Neuronal stem cell (in vitro differentiated cells): ENCODE measurements at places on chromosomes 12 and 14.

- no peak for DNase-seq
These were observed 75.9 kb upstream of the ANO2 start for GRCh38 chr12:6020930-6021329.

DNA sequence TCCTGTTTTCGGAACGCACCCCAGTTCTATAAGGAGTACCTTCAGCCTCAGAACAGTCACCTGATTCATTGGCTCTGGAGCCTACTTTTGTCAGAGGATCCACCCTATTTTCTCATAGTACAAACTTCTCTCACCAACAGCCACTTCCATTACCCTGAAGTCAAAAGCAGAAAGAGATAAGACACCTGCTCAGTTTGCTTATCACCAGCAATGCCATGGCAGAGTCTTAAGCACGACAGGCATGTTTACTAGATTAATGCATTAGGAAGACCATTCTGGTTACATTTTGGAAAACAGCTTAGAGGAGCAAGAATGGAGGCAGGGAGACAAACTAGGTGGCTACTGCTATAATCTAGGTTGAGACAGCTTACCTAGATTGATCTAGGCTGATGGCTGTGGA is 67.7 kb downstream of the GXYLT1 start:
- no peak for DNase-seq

GRCh38 chr14:87430214-87430613 is 562.8 kb downstream of the GALC start:
- DNase-seq = no peak

DNA sequence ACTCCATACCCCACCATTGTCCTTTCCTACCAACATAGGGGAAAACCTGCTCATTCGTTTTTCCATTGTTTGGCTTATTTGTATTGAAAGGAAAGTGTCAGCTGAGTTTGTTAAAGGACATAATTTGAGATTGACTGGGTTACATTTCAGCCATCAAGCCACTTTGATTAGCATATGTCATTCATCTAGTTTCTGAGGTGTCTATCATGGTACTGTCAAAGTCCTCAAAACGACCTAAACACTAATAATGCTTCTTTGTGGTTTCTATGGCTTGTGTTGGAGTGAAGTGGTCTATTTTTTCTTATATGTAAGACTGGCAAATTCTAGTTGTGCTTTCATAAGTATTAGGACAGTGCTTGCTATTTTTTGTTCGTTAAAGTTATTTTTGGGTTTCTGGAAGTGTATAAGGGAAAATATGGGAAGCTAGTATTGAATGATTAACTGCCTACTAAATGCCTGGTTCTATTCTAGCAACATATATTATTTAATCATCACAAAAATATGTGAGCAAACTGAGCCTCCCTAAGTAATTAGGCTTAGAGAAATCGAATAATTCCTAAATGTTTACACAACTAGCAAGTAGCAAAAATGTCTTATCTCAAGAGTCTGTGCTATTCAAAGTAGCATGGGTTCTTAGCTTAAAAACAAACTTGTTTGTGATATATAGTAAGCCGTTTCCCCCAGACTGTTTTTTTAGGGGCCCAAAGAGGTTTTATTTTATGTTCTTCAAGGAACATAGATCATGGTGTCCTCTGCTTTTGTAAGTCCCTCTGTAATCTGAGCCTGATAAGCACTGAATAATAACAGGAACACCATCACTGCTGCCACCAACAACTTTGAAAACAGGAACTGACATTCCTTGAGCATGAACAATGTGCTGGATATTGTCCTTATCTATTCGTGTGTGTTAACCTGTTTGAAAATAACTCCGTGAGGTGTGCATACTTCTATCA is 67.1 kb downstream of the DERA start:
- no peak for DNase-seq

GRCh38 chr14:82855912-82856391 is 1322.3 kb upstream of the SEL1L start:
- DNase-seq = peak; percentile 3

DNA sequence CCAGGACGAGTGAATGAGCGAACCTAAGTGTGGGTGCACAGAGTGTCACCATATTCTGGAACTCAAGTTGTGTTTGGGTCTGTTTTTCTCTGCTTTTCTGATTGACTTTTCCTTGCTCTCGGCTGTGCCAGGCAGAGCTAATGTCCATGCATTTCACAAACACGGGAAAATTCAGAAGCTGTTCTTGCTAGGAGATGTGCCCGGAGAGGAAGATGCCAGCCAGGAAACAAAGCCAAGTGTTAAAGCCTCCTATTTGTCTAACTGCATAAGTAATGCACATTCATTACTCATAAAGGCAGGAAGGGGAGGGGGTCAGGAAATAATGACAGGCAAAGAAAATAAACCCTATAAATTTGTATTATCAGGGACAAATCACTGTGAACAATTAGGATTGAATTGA is 250.4 kb upstream of the SFSWAP start:
- DNase-seq = no peak

DNA sequence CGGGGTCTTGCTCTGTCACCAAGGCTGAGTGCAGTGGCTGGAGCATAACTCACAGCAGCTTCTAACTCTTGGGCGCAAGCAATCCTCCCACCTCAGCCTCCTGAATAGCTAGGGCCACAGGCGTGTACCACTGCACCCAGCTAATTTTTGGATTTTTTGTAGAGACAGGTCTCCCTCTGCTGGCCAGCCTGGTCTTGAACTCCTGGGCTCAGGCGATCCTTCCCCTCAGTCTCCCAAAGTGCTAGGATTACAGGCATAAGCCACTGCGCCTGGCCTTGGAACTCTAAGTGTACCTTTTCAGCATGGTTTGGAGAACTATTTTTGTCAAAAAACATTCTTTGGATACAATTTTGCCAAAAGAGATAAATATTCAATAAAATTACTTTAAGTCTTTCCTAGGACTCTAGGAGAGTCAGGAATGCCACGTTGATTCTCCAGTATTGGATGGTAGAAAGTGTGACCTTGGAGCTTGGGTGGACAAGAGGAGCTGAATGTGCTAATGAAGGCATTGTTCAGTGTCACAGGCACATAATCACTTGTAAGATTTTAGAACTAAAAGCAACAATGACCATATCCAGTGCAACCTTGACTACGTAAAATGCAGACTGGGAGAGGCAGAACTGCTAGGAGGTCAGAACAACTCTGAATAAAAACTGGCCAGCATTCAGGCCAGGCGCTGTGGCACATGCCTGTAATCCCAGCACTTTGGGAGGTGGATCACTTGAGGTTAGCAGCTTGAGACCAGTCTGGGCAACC is 2.8 kb downstream of the SRSF9 start:
- DNase-seq = no peak

GRCh38 chr14:24312736-24313507 is 1.6 kb downstream of the LTB4R start:
- DNase-seq = no peak
